ENCODE measurements at places on chromosomes 1 and 21. TPM values are rescaled to one million over a fixed set of nuclear protein-coding genes. Genes with fewer than 3 reads are reported as not detected.

MMP23B gene
- total RNA-seq, result 1.5 TPM

FCAMR gene
- not detected for total RNA-seq

STYXL2 gene
- not detected for total RNA-seq

GPR153 gene
- 1.7 TPM for total RNA-seq

GRCh38 chr1:24293392-24294227 lies 25.5 kb upstream of the GRHL3 start:
- no peak overlapping the region for H3K27ac ChIP-seq
- H3K4me1 ChIP-seq, result no peaks in the 10 kb centered on the region
- H3K4me3 ChIP-seq, result no peak overlapping the region
- no peak for DNase-seq

- peaks cover 4% of the 10 kb centered on the region for H3K4me1 ChIP-seq
- no peak overlapping the region for H3K4me3 ChIP-seq
Observed at GRCh38 chr1:183033205-183033604, 10.0 kb downstream of the LAMC1 start.

NES gene
- 0.05 TPM for total RNA-seq

DNA sequence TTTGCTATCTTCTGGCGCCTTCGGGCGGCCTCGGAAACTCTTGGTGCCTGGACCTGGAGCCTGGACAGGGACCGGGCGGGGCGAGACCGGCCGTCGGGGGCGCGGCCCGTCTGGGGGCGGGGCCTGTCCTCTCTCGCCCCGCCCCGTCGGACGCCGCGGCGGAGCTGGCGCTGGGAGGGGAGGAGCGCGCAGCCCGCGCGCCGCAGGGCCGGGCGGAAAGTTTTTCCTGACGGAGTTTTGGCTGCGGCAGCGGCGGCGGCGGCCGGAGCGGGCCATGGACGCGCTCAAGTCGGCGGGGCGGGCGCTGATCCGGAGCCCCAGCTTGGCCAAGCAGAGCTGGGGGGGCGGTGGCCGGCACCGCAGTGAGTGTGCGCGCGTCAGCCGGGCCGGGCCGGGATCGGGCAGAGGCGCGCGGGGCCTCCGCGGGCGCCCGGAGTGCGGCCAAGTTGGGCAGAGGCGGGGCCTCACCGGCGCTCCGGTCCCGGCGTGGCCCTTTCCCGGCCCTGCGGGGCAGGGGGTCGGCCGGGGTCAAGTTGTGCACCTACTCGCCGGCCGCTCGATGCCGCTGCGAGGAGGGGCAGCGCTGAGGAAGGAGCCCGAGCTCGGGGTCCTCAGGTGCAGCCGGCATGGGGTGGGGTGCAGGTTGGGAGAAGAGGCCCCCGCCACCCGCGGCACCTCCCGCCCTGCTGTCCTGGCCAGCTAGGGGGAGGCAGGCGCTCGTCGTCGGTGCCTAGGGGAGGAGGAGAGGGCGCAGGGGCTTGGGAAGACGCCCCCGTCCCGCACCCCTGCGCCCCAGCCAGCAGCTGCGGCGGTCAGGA lies at the start of gene LDLRAP1:
TSS of gene LDLRAP1 (plus strand) at position 182 of the 818 bp plus-strand sequence. CDS start at position 275, 93 bp downstream.
- H3K27ac ChIP-seq, result peak within 1 kb of the TSS; percentile 37
- H3K36me3 ChIP-seq, result no peaks in the 10 kb centered on the region
- peaks cover 17% of the 10 kb centered on the region for H3K27me3 ChIP-seq

DNA sequence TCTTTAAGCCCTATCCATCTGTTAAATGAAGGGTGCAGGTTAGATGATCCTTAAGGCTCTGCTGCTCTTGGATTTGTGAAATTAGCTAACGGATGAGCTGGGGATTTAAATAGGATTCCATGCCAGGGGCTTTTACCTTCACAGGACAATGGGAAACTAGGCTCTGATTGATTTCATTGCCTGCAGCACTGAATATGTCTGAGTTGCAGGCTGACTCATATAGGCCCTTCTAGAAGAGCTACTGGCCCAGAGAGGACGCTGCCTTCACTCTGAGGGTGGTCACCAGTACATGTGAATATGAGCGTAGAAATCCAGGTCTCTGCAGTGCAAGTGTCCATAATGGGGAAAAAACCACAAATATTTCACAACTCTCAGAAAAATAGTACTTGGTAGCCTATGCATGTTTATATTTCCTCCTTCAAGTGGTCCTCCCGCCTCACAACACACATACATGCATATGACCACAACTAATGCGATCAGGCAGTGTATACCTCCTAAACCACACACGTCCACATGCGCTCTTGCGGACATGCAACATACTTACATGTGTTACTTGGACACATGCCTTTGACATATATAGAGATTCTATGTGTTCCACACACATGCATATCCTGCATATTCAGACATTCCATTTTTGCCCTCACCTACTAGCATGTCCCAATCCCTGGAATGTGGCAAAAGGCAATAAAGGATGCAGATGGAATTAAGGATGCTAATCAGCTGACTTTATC lies 233.8 kb upstream of the JUN start:
- no peaks in the 10 kb centered on the region for H3K27me3 ChIP-seq
- H3K4me1 ChIP-seq, result peaks cover 59% of the 10 kb centered on the region
- no peak for DNase-seq
- H3K36me3 ChIP-seq, result peaks cover 10% of the 10 kb centered on the region

DNA sequence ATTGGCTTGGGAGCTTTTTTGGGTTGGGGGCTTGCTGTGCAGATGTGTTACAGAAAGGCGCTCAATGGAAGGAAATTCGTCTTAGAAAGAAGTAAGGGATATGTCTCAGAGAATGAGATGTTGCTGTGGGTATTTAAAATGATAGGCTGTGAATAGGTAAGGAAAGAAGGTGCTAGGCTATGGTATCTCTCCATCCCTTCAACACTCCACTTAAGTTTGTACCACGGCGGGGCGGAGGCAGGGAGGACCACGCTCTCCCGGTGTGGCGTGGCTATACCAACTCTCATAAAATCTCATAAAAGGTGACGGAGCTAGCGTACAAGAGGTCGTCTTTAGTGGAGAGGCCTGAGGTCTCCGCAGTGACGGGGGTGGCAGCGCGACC lies 305 bp upstream of the RPS6KC1 start:
- peaks cover 26% of the 10 kb centered on the region for H3K4me1 ChIP-seq
- peaks cover 17% of the 10 kb centered on the region for H3K36me3 ChIP-seq
- no peak for DNase-seq
- H3K4me3 ChIP-seq, result peak overlapping the region; percentile 99
- peak overlapping the region; percentile 92 for H3K27ac ChIP-seq
- peaks cover 11% of the 10 kb centered on the region for H3K27me3 ChIP-seq

DNA sequence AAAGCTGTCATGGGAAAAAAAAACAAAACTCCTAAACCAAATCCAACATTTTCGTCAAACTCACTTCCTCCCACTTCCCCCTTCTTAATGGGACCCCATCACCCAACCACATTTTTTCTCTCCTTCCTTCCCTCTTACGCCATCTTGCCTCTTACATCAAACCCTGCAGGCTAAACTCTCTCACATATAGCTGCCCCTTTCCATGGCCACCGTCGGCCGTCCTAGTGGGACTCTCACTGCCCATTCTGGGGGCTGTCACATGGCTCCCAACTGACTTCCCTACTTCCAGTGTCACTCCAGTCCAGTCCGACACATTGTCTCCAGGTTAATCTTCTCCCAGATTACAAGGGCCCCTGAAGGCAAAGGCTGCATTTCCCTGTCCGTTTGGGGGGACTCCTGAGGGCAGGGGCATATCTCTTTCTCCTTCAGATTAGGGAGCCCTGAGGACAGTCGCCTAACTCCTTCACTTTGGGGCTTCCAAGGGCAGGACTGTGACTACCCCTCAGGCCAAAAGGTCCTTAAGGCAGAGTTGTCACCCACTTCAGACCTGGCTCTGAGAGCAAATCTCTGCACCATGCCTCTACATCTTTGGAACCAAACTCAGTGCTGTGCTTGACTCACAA lies 658 bp downstream of the UBXN11 start:
- no peak for DNase-seq
- peak overlapping the region; percentile 93 for H3K27ac ChIP-seq
- no peaks in the 10 kb centered on the region for H3K36me3 ChIP-seq
- H3K4me3 ChIP-seq, result peak overlapping the region; percentile 98
- peaks cover 30% of the 10 kb centered on the region for H3K4me1 ChIP-seq

GRCh38 chr21:45974073-45975019 lies 7.2 kb upstream of the COL6A1 start:
- peak; percentile 67 for DNase-seq
- peaks cover 27% of the 10 kb centered on the region for H3K27me3 ChIP-seq
- peaks cover 11% of the 10 kb centered on the region for H3K4me1 ChIP-seq
- H3K27ac ChIP-seq, result no peak overlapping the region
- H3K4me3 ChIP-seq, result peak overlapping the region; percentile 80
- no peaks in the 10 kb centered on the region for H3K36me3 ChIP-seq

DOP1B gene
- total RNA-seq, result 17.5 TPM

- H3K27ac ChIP-seq, result no peak overlapping the region
- no peak overlapping the region for H3K4me3 ChIP-seq
- peaks cover 6% of the 10 kb centered on the region for H3K4me1 ChIP-seq
- DNase-seq, result no peak
Observed at GRCh38 chr1:914891-915280, 8.8 kb upstream of the SAMD11 start.

PLA2G5 gene
- total RNA-seq, result not detected

- H3K27ac ChIP-seq, result no peak overlapping the region
- H3K4me3 ChIP-seq, result no peak overlapping the region
- no peak for DNase-seq
- H3K36me3 ChIP-seq, result no peaks in the 10 kb centered on the region
Observed at GRCh38 chr1:244163861-244164510, 112.9 kb downstream of the ZBTB18 start.

GRCh38 chr1:234599617-234600417 lies 10.2 kb downstream of the IRF2BP2 start:
- H3K27ac ChIP-seq, result peak overlapping the region; percentile 97
- peak; percentile 92 for DNase-seq
- no peaks in the 10 kb centered on the region for H3K27me3 ChIP-seq
- peaks cover 26% of the 10 kb centered on the region for H3K36me3 ChIP-seq
- H3K4me1 ChIP-seq, result peaks cover 47% of the 10 kb centered on the region

- peaks cover 4% of the 10 kb centered on the region for H3K27me3 ChIP-seq
- no peak for DNase-seq
- H3K36me3 ChIP-seq, result no peaks in the 10 kb centered on the region
- H3K4me1 ChIP-seq, result peaks cover 2% of the 10 kb centered on the region
- H3K27ac ChIP-seq, result no peak overlapping the region
Observed at GRCh38 chr1:58765006-58765405, 18.8 kb downstream of the JUN start.

DNA sequence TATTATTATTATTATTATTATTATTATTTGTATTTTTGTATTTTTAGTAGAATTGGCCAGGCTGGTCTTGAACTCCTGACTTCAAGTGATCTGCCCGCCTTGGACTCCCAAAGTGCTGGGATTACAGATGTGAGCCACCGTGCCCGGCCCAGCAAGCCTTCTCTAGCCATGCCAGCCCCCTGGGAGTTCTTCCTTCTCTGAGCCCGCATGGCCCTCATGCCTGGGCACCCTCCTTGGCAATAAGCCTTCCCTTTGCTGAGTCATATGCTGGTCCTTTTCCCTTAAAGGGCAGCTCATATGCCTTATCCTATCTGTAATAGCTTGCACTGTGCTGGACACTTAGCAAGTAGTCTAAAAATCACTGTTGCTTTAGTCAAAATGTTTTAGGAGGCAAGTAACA lies 8.5 kb upstream of the NBL1 start:
- H3K27me3 ChIP-seq, result no peaks in the 10 kb centered on the region
- no peaks in the 10 kb centered on the region for H3K36me3 ChIP-seq
- no peak for DNase-seq
- H3K4me3 ChIP-seq, result no peak overlapping the region
- no peak overlapping the region for H3K27ac ChIP-seq

HTR6 gene
- not detected for total RNA-seq

GRCh38 chr1:18858070-18858688 lies 1.3 kb downstream of the TAS1R2 start:
- no peaks in the 10 kb centered on the region for H3K36me3 ChIP-seq
- no peak for DNase-seq
- no peak overlapping the region for H3K27ac ChIP-seq

DNA sequence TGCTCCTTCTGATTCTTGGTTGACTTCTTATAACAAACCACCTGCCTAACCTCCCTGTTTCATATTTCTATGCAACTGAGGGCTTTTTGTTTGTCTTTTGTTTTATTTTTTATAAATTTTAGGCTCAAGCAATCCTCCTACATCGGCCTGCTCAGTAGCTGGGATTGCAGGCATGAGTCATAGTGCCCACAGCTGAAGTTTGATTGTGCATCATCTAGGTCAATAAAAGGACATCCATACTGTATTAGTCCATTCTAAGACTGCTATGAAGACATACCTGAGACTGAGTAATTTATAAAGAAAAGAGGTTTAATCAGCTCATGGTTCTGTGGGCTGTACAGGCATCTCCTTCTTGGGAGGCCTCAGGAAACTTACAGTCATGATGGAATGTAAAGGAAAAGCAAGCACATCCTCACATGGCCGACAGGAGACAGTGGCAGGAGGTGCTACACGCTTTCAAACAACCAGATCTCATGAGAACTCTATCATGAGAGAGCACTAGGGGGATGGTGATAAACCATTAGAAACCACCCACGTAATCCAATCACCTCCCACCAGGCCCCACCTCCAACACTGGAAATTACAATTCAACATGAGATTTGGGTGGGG lies 285.0 kb downstream of the SIPA1L2 start:
- H3K27ac ChIP-seq, result no peak overlapping the region
- no peak for DNase-seq
- H3K27me3 ChIP-seq, result peaks cover 5% of the 10 kb centered on the region
- H3K4me1 ChIP-seq, result no peaks in the 10 kb centered on the region
- H3K36me3 ChIP-seq, result no peaks in the 10 kb centered on the region
- no peak overlapping the region for H3K4me3 ChIP-seq

DNA sequence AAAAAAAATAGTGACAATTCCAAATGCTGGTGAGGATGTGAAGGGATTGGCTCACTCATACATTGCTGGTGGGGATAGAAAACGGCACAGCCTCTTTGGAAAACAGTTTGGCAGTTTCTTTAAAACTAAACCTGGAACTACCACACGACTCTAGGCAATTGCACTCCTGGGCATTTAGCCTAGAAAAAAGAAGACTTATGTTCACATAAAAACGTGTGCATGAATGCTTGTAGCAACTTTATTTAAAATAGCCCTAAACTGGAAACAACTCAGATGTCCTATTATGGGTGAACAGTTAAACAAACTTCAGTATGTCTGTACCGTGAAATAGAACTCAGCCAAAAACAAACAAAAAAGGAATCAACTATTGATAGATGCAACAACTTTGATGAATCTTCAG lies 9.4 kb upstream of the TMEM9 start:
- H3K27me3 ChIP-seq, result peaks cover 31% of the 10 kb centered on the region
- DNase-seq, result no peak
- H3K36me3 ChIP-seq, result no peaks in the 10 kb centered on the region
- H3K4me3 ChIP-seq, result no peak overlapping the region
- H3K27ac ChIP-seq, result no peak overlapping the region

FAM131C gene
- 0.38 TPM for total RNA-seq

GRCh38 chr1:222387007-222387814 lies 160.7 kb downstream of the HHIPL2 start:
- no peak for DNase-seq
- no peak overlapping the region for H3K27ac ChIP-seq
- no peaks in the 10 kb centered on the region for H3K27me3 ChIP-seq
- no peak overlapping the region for H3K4me3 ChIP-seq
- no peaks in the 10 kb centered on the region for H3K4me1 ChIP-seq

CD34 gene
- not detected for total RNA-seq

- H3K36me3 ChIP-seq, result no peaks in the 10 kb centered on the region
- DNase-seq, result no peak
- no peak overlapping the region for H3K4me3 ChIP-seq
Observed at GRCh38 chr1:199353906-199354305, 673.6 kb upstream of the NR5A2 start.

- H3K36me3 ChIP-seq, result peaks cover 41% of the 10 kb centered on the region
- peak; percentile 73 for DNase-seq
- peak overlapping the region; percentile 89 for H3K27ac ChIP-seq
- H3K27me3 ChIP-seq, result peaks cover 2% of the 10 kb centered on the region
- H3K4me1 ChIP-seq, result peaks cover 71% of the 10 kb centered on the region
Observed at GRCh38 chr1:12615865-12616708, 1.9 kb downstream of the DHRS3 start.

IFI44L gene
- total RNA-seq, result 23.5 TPM

GRIK1 gene
- total RNA-seq, result not detected

Data from activated CD4-positive, alpha-beta T cell treated with anti-CD3 and anti-CD28 coated beads, Interleukin-2, amount 10 ng/mL, durations not matched to agents 24 days and 14 days (primary cell).